ENCODE measurements at places on chromosomes 7 and 10. TPM values are rescaled to one million over a fixed set of nuclear protein-coding genes. Genes with fewer than 3 reads are reported as not detected.

NME8 gene
- 0.14 TPM for total RNA-seq

ZNF736 gene
- 15.0 TPM for total RNA-seq

CD36 gene
- total RNA-seq, result 1.8 TPM

OR9A2 gene
- 2.6 TPM for total RNA-seq

DRGX gene
- not detected for total RNA-seq

DNA sequence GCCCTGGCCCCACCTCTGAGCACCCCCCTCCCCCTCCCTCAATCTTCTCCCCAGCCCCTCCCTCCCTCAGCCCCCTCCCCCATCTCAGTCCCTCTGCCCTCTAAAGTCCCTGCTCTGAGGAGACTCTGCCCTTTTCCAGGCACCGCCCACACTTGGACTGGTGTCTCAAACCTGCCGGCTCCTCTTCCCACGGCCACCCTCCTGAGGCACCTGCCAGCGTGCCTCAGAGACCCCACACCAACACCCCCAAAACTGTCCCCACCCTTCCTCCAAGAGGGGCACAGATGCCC is 34.6 kb upstream of the HSPB1 start:
- peak; percentile 60 for DNase-seq

- no peak for DNase-seq
Measured at GRCh38 chr7:28083998-28084985, 96.3 kb downstream of the JAZF1 start.

GRCh38 chr7:26863518-26864308 is 677 bp downstream of the SKAP2 start:
- DNase-seq, result peak; percentile 44

- DNase-seq, result no peak
Measured at GRCh38 chr10:11135709-11136108, 118.0 kb downstream of the CELF2 start.

GRCh38 chr7:151704299-151704959 is 172.5 kb downstream of the PRKAG2 start:
- no peak for DNase-seq

- DNase-seq, result no peak
Measured at GRCh38 chr7:3688071-3688470, 387.0 kb downstream of the SDK1 start.

- peak; percentile 53 for DNase-seq
Measured at GRCh38 chr7:112571852-112572607, 91.2 kb downstream of the LSMEM1 start.
